ENCODE measurements at places on chromosomes 7 and 10.

DNA sequence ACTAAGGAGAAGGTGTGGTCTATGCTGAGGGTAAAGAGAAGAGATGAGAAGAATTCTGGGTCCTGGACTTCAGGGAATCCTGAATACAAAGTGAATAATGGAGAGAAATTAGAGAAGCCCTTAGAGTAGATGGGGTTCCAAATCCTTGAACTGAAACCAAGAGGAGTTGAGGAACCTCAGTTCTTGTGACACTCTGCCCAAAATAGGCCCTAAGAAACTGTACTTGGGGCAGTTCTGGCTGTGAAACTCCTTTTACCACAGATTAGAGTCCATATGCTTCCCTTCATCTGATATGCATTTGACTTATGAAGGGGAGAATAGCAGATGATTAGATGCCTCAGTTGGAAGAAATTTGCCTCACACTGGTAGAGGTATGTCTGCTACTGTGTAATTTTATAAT is 19.0 kb downstream of the TES start:
- DNase-seq = no peak

- DNase-seq = peak; percentile 7
Observed at GRCh38 chr10:68348265-68348741, 15.6 kb upstream of the PBLD start.

DNA sequence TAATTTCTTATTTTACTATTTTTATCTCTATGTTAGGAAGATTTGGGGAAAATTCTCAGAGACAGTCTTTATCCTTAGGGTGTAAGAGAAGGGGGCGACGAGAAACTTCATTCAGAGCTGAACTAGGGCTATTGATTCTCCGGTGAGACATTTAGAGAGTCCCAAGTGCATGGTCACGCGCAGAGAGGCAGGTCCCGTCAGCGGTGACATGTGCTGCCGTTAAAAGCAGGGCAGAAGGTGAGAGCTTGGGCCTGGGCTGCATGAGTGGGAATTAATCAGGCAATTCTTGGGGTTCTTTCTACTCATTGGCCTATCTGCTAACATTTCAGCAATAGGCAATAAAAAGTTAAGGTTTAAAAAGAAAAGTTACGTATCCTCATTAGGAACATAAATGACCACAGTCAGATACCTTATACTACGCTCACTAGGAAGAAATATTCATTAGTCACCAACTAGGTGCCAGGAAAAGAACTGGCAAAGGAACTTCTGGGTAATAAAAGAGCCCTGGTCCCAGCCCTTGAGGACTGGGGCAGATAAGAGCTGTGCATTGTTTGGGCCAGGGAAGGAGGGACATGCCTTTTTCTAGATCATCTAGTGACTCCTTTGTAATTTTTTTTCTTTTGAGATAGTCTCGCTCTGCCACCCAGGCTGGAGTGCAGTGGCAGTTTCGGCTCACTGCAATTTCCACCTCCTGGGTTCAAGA is 21.2 kb downstream of the PRKCQ start:
- DNase-seq = no peak

DNA sequence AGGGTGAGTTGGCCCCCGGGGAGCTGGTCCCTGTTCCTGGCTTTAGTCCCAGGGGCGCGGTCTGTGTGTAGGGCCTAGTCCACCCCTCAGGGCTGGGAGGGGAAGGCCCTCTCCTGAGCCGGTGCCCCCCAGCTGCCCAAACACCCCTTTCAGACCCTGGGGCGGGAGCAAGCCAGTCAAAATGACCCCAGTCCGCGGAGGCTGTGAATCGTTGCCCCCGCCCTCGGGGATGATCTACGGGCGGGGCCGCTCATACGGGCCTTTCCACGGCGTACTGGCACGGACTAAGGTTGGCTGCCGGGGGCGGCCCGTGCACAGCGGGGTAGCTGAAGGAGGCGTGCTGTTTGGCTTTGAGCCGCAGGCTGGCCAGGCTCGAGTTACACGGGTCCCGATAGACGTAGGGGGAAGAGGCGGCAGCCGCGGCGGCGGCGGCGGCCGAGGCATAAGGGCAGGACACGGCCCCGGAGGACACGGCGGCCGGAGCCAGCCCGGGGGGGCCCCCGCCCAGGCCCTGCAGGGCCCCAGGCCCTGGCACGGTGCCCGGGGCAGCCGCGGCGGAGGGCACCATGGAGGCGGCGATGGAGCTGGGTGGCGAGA is 4.3 kb downstream of the ELOVL3 start:
- DNase-seq = peak; percentile 42

DNA sequence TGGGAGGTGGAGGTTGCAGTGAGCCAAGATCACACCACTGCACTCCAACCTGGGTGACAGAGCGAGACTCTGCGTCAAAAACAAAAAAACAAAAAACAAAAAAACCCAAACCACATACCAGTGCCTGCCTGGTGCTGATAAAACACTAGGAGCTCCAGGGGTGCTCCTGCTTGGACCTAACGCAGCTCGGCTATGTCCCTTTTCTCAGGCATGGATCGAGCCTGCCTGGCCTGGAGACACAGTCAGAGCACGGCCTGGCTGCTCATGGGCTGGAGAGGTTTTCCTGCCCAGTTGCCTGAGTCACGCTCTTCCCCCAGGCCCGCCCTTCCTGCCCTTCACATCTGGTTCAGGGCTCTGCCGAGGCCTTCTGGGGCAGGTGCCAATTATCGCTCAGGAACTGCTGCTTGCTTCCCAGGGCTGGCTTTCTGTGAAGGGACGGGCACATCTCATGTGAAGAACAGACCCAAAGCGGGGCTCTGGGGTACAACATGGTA is 12.6 kb upstream of the NPFFR1 start:
- peak; percentile 15 for DNase-seq

- DNase-seq = no peak
Observed at GRCh38 chr10:28295336-28295735, 7.5 kb downstream of the MPP7 start.

GRCh38 chr7:134954197-134955082 is 31.9 kb upstream of the AGBL3 start:
- no peak for DNase-seq

DNA sequence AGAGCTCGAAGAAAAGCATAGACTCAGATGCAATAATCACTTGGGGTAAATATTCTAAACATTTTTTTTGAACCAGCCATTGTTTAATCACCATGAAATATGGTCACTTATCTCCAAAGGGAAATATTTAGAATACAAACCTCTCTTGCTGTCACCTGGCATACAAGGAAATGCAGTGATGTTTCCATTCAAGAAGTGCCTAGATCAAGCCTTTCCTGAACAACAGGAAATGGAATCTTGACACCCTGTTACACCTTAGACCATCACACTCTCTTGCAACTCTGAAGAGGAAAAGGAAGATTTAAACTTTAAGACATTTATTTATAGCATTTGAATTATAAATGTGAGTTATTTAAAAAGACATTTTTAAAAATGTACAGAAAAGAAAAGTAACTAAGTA is 263.0 kb upstream of the BMPER start:
- DNase-seq = no peak

DNA sequence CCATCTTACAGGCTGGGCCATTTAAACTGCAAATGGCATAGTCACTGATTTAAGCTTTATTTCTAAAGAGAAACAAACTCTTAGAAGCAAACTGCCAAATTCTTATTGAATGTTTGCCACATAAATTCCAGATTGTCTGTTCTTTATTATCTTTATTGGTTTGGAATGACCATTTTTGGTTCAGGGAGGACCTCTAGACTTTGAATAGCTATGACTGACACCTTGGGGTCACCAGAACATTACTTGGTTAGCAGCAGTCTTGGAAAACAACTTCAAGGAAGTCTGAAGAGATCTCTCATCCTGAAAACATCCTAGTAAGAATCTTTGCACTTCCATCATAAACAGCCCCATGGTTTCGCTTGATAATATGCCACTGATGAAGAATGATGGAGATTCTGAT is 197.1 kb downstream of the SUGCT start:
- no peak for DNase-seq

DNA sequence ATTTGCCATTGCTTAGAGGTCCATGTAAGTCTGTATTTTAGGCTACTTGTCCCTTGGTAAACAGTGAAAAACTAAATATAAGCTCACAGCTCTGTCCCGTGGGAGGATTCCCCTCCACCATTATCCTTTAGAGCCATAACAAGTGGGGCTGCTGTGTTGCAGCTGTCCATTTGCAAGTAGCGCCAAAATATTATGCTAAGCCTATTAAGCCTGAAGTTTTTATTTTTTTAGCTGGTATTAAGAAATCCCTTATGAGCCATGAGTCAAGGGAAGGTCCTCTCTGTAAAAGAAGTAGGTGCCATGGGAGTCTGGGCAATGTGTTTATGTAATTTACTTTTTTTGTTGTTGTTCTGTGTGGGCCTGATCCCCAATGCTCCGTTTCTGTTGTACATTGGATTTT is 183.9 kb downstream of the THSD7A start:
- no peak for DNase-seq

- no peak for DNase-seq
Observed at GRCh38 chr10:338171-339037, 203.1 kb downstream of the ZMYND11 start.

DNA sequence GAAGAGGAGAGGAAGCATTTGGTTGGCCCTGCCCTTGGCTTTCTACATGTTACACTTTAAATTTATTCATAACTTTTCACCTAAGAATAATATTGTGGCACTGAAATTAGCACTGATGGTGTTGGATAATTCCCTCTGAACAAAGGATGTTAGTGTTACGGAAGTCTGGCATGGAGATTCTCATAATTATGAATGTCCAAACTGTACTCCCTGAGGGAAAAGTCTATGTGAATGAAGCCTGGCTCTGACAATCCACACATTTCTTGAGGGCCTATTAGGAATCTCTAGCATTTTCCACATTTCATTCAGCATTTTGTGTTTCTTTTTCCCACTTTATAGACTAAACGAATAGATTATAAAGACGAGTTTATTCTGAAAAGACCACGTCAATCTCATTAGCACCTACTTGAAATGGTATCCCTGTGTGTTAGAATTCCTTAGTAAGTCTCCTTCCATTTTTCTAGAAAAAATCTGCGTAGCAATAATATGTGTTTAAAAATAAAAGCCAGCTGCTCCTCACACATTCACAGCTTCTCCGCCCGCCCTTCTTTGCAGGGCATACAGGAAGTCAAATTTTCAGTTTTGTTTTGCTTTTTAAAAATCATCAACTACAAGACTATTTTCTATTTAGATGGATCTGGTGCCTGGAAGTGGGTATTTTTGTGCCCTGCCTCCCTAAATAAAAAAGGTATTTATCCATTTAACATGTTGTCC is 131.8 kb upstream of the PALS2 start:
- no peak for DNase-seq

DNA sequence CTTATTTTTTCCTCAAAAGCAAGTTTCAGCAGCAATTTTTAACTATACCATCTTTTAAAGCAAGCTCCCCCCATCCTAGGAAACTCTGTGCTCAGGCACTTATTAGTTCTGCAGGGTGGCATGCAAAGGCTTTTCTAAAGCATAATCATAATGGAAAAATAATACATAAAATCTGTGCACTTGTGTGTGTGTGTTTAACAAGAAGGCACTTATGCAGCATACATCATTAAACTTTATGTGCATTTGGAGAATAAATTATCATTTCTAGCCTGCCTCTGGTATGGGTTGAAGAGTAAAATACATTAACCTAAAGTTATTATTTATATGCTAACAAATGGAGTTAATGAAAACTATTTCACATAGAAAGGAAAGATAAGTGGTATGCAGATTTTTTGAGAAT is 5.6 kb upstream of the RASSF4 start:
- DNase-seq = no peak

DNA sequence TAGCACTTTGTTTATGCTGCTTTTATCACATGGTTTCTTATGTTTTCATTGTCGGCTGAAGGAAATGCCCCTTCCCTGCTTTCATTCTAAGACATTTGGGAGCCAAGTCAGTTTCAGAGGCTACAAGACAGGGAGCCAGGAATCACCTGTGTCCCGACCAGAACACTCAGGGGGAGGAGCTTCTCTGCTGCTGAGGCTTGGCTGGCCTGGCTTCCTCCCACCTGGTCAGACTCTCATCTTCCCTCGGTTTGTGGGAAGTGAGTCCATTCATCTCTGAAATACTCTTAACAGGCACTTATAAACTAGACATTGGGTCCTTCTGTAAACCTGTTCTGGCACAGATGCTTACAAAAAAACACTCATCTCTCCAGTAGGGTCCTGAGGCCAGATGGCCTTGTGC is 19.6 kb upstream of the GOLGA7B start:
- DNase-seq = no peak

DNA sequence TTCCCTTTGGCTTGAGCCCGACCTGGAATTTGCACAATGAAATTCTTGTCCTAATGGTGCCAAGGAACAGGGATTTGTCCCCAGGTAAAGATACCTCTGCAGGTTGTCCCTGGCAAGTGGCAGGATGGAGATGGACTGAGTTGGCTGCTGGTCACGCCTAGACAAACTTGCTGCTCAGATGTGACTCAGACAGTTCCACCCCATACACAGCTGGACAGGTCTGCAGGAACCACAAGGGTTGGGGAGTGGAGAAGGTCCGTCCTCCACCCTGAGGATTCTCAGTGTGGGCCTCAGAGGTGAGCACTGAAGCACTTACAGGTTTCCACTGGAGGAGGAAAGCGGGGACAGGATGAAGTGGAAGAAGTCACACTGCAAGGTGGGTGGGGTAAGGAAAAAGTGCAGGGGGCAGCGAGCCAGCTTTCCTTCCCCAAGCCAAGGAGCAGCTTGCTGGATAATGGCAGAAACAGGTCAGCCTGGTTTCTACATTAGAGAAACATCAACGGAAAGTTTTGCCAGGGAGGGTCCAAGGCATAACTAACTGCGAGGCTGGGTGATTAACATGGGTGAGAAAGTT is 20.5 kb downstream of the ITPRIP start:
- DNase-seq = no peak

DNA sequence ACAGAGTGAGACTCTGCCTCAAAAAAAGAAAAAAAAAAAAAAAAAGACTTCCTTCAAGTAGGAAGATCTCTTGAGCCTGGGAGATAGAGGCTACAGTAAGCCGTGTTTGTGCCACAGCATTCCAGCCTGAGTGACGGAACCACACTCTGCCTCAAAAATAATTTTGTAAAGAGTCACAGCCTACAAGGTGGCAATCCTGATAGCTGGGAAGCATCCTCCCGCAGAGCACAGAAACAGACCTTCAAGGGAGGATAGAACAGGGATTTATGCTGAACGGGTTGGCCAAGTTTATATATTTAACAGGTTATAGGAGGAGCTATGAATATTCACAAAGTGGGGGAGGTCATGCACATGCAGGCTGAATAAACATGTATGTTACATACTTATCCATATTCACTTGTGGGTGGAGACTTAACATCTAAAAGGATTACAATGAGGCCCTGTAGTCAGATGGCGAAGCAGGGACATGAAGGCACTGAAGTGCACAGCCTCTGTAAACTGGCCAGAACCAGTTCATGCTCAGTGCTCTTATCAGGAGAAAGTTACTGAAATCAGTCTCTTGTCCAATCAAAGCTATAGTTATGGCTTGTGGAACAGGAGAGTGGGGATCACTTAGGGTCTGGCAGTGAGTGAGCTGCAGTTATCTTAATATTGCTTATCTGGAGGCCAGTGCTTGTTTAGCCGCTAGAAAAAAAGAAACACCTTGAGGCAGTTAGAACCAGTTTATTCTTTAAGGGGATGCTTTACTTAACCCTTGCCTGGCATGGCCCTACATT is 6.8 kb downstream of the LMBR1 start:
- no peak for DNase-seq

- DNase-seq = no peak
Observed at GRCh38 chr10:25064401-25064800, 48.0 kb downstream of the THNSL1 start.

GRCh38 chr10:127977357-127978009 is 70.6 kb downstream of the PTPRE start:
- DNase-seq = no peak
